ENCODE measurements at places on chromosomes 12 and 14. TPM values are rescaled to one million over a fixed set of nuclear protein-coding genes. Genes with fewer than 3 reads are reported as not detected.

STON2 gene
- not detected for total RNA-seq

DNA sequence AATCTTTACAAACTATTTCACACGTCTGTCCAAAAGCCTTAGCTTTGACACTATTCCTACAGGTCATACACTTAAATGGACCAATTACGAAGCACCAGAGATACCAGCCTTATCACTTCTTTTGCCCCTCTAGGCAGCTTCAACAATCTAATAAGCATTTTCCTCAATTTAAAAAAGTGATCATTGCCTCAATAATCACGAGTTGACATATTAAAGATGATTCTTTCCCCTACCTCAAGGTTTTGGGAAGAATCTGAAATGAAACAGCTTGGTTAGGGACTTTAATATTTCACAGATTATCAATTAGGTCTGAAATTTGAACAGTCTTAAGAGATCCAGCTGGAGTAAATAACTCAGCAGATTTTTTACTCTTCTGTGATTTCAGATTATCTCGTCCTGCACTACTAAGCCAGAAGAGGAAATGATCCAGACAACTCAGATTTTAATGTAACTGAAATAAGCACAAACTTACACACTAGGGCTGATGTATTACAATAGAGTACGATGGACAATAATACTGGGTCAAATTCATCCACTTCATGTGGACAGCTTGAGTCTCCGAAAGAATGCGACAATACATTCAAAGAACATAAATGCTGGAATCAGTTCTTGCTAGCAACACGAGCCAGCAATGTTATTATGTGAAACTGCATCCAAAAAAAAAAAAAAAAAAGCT lies 15.9 kb downstream of the UBE2N start:
- no peaks in the 10 kb centered on the region for H3K27me3 ChIP-seq
- peaks cover 16% of the 10 kb centered on the region for H3K36me3 ChIP-seq
- no peak overlapping the region for H3K4me3 ChIP-seq
- H3K27ac ChIP-seq, result peak overlapping the region; percentile 43
- no peak for DNase-seq
- peaks cover 61% of the 10 kb centered on the region for H3K4me1 ChIP-seq

FAM222A gene
- total RNA-seq, result 1.6 TPM

DNA sequence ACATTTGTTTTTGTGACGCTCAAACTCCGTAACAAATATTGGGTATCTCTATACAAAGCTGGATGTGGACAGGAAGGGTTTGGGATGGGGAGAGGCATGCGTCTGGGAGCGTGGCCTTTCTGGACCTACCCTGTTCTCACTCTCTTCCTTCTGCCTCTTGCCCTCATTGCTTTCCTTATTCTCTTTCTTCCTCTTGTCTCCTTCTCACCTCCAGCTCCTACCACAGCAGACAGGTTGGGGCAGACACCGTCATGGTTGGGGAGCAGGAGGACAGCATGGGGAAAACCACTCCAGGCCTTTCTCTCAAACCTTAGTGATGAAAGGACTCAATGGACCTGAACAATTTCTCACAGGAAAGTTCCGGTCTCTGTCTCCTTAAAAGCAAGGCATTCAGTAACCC lies 465.3 kb downstream of the RAD51B start:
- H3K4me1 ChIP-seq, result peaks cover 50% of the 10 kb centered on the region
- H3K36me3 ChIP-seq, result peaks cover 13% of the 10 kb centered on the region
- H3K27ac ChIP-seq, result peak overlapping the region; percentile 89

NOPCHAP1 gene
- 15.2 TPM for total RNA-seq

GRCh38 chr12:78490861-78491260 lies 373.7 kb upstream of the SYT1 start:
- H3K27me3 ChIP-seq, result no peaks in the 10 kb centered on the region
- H3K36me3 ChIP-seq, result no peaks in the 10 kb centered on the region
- no peak overlapping the region for H3K27ac ChIP-seq
- no peaks in the 10 kb centered on the region for H3K4me1 ChIP-seq
- H3K4me3 ChIP-seq, result no peak overlapping the region

- no peaks in the 10 kb centered on the region for H3K4me1 ChIP-seq
- no peak overlapping the region for H3K27ac ChIP-seq
- H3K36me3 ChIP-seq, result peaks cover 42% of the 10 kb centered on the region
- H3K4me3 ChIP-seq, result no peak overlapping the region
- H3K27me3 ChIP-seq, result no peaks in the 10 kb centered on the region
- no peak for DNase-seq
Observed at GRCh38 chr14:90924621-90925340, 108.6 kb upstream of the TTC7B start.
